ENCODE measurements at places on chromosomes 3 and 15. TPM values are rescaled to one million over a fixed set of nuclear protein-coding genes. Genes with fewer than 3 reads are reported as not detected.

GRCh38 chr3:101791778-101792177 is 12.8 kb downstream of the NXPE3 start:
- no peak for DNase-seq

MED12L gene
- total RNA-seq, result 16.5 TPM

ALG3 gene
- 39.1 TPM for total RNA-seq

GRCh38 chr3:43155464-43156121 is 49.7 kb upstream of the POMGNT2 start:
- DNase-seq, result peak; percentile 77

GLT8D1 gene
- total RNA-seq, result 76.3 TPM

GRCh38 chr15:68100194-68100593 is 46.1 kb downstream of the PIAS1 start:
- DNase-seq, result no peak

- DNase-seq, result no peak
These were observed 59.1 kb upstream of the CTNNB1 start for GRCh38 chr3:41140242-41140641.

All from neural progenitor cell (in vitro differentiated cells).